ENCODE measurements at places on chromosomes 6 and 20. TPM values are rescaled to one million over a fixed set of nuclear protein-coding genes. Genes with fewer than 3 reads are reported as not detected.

GRCh38 chr6:102660303-102660702 is 1266.8 kb downstream of the GRIK2 start:
- no peaks in the 10 kb centered on the region for H3K4me1 ChIP-seq
- H3K4me3 ChIP-seq: no peak overlapping the region

AIF1 gene
- total RNA-seq: 117 TPM

C20orf141 gene
- not detected for total RNA-seq

PPP1R3D gene
- 9.5 TPM for total RNA-seq

GRCh38 chr6:70103798-70104197 is 199.1 kb downstream of the COL9A1 start:
- H3K27me3 ChIP-seq: peaks cover 12% of the 10 kb centered on the region
- no peak for DNase-seq

- H3K4me1 ChIP-seq: peaks cover 6% of the 10 kb centered on the region
- H3K4me3 ChIP-seq: no peak overlapping the region
- no peak for DNase-seq
- H3K27ac ChIP-seq: no peak overlapping the region
- peaks cover 2% of the 10 kb centered on the region for H3K27me3 ChIP-seq
- no peaks in the 10 kb centered on the region for H3K36me3 ChIP-seq
These were observed 120.7 kb upstream of the ZFP64 start for GRCh38 chr20:52312132-52312729.

CDK5RAP1 gene
- total RNA-seq: 41.5 TPM

UQCC2 gene
- total RNA-seq: 60.9 TPM

Measured in activated naive CD8-positive, alpha-beta T cell treated with anti-CD3 and anti-CD28 coated beads, Interleukin-2, amount 10 ng/mL, durations not matched to agents 7 days and 5 days (primary cell).